Stimulated activated CD8-positive, alpha-beta memory T cell treated with anti-CD3 and anti-CD28 coated beads, Interleukin-4, amount 100 ng/mL, for 4 hours (primary cell): ENCODE measurements at places on chromosomes 4 and X.

- no peak for DNase-seq
Measured at GRCh38 chrX:72604112-72604511, 31.5 kb upstream of the HDAC8 start.

DNA sequence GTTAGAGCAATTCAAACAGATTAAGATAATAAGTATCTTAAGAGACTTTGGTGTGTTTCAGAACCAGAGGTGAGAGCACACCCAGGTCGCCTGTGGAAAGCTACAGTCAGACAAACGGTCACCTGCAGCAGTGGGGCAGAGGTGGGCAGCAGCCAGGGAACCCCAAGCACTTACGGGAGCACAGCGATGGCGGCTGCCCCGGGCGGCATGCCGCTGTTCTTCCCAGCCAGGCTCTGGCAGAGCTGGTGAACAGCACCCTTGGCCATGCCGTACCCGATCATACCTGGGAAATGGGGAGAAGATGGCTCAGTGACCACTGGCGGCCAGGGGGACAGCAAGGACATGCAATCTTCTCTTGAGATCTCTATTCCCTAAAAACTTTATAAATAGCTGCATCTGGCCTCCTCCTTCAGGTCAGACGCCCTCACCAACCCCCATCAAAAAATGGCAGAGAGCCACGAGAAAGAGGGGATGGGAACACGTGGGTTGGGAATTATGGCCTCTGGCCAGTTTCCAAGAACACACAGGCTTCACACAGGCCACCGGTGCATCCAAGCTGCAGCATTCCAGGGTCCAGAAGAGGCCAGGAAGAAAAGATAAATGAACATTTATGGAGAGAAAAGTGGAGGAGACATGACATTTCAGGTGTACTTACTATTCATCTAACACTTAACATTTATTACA, 19.7 kb downstream of the QDPR start:
- no peak for DNase-seq

DNA sequence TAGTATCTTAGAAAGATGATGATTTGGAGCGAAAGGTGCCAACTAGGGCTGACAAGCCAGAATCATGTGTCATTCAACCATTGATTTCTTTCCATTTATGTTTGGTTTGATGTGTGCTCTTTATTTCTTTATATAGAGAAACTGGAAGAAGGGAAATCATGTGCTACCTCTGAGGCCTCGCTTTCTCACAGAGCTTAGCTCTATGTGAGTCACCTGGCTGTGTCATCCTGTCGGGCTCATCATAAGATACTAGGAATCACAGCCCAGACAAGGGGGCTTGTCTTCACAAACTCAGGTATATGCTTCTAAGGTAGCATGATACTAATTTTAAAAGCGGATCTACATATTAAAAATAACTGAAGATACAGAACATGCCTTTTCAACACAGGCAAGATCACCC, 81.7 kb upstream of the GPM6B start:
- no peak for DNase-seq

DNA sequence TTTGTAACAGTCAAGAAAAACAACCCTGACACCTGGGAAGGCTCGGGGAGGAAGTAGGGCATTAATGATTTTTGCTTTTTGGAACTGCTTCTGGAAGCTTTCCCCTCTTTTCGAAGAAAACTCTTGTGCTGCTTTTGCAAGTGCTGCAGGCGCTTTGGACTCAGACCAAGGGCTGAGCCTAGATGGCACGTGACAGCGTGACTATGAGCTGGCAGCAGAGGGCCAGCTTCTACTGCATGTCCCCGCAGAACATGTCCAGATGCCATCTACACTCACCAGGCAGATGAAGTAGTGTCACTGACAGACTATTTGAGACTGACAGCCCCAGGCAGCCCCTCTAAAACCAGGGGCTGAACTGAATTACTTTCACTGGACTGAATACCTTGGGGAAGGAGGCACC, 6.2 kb downstream of the NR0B1 start:
- no peak for DNase-seq

DNA sequence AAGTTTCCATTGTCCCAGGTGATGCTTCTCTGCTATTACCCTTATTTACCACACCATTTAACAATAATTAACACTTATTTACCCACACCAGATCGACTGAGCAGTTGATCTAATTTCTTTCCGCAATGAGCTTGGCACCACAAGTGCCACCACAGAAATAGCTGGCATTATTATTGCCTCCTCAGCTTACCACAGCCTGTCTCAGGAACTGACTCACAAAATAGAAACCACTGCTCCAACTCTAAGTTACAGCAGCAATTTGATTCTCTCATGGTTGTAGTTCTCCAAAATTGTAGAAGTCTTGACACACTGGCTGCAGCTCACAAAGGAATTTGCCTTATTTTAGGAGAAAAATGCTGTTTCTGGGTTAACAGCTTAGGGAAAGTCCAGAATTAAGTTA, 22.5 kb downstream of the ZNF721 start:
- DNase-seq, result no peak

DNA sequence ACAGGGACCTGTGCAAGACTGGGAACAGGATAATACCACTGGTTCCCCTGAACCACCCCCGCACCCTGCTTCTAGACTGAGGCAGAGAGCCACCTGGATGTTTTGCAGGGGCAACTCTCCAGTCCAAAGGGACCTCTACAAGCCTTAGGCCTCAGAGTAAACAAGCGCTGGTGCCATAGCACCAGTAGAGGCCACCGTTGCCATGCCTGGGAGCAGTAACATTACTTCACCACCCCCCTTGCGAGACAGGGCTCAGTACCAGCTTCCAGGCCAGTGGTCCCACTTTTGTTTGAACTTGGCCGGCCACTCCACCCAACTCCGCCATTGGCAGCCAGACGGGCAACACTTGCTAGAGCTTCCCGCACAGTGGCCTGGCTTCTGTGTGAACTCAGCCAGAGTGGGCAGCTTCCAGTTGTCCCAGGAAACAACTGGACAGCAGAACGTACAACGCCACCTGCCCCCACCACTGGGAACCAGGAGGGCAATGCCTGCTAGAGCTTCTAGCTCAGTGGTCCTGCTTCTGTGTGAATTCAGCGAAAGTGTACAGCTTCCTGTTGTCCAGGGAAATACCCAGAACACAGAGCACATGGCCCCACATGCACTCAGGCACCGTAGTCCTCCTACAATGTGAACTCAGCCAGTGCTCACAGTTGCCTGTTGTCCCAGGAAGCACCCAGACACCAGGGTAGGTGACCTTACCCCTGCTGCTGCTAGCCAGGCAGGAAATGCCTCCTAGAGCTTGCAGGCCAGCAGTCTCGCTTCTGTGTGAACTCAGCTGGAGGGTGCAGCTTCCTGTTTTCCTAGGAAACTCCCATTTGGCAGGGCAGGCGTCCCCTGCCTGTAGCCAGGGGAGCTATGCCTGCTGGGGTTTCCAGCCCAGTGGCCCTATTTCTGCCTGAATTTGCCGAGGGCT, 39.9 kb upstream of the PCDH19 start:
- no peak for DNase-seq

DNA sequence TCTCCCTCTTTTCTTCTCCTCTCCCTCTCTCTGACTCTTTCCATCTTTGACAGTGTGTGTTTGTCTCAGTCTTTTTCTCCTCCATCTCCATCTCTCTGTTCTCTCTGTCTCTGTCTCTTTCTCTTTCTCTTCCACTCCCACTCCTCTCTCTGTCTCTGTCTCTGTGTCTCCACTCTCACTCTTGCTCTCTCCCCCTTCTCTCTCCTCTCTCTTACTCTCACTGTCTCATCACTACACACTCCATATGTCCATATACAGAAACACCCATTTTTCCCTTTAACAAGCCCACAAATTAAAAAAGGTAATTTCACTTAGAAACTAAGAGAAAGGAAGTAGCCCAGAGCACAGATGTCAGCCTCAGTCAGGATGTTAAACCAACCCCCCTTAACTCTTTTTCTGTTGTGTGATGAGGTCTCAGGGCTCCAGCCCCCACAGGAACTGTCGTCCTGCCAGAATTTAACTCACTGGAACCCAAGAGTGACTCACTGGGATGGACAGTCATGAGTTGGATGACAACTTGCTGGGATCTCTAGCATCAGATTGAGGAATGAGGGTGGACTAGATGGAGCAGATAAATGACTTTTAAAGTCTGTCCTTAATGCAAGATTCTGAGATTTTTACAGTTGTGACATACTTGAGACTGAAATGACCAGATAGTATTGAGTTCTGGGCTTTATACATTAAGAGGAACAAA, 27.5 kb downstream of the OTUD6A start:
- DNase-seq, result no peak

DNA sequence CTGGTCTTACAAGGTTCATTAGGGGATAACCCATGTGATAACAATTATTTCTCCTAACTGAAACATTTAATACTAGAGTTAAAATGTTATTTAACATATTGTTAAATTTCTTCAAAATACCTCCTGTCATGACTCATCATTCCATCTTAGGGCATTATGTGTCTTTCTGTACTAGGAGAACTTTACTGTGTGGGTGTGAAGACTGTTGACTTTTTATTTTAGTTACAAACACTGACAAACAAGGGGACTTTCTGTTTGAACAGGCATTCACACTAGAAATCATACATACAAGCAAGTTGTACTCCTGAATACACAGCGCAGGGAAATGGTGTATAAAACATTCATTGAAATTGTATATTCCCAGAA, 175.9 kb downstream of the FBXW7 start:
- DNase-seq, result no peak

DNA sequence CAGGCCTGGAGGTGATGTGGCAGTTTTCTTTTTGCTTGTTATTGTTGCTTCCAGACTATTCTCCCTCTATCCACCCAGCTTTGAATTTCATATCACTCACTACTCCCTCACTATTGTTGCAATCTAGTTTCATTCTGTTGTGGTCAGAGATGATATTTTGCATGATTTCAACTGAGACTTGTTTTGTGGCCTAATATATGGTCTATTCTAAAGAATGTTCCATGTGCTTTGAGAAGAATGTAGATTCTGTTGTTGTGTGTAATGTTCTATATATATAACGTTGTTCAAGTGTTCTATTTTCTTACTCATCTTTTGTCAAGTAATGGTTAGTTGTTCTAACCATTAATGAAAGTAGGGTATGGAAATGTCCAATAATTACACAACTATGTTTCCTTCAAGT, 59.0 kb downstream of the THOC2 start:
- no peak for DNase-seq

GRCh38 chrX:114075073-114075673, 508.7 kb upstream of the HTR2C start:
- no peak for DNase-seq

- DNase-seq, result no peak
Measured at GRCh38 chrX:81202943-81203342, 1.0 kb downstream of the SH3BGRL start.

- DNase-seq, result no peak
Measured at GRCh38 chrX:38939067-38939466, 137.8 kb downstream of the MID1IP1 start.

DNA sequence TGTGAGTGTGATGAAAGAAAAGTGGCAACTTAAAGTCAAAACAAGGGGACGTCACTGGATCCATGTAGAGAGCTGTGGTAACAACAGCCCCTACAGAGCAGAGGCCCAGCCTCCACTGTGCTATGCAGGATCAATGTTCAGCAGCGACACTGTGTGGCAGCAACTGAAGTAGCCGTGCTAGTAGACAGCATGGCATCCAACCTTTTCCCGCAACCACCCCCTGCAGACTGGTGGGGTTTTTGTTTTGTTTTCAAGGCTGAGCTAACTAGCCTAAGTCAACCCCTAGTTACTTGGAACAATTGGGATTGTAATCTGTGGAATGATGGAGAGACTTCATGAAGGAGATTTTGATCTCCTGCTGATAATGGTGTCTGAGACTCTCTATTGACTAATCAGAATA, 44.4 kb upstream of the PPARGC1A start:
- no peak for DNase-seq

DNA sequence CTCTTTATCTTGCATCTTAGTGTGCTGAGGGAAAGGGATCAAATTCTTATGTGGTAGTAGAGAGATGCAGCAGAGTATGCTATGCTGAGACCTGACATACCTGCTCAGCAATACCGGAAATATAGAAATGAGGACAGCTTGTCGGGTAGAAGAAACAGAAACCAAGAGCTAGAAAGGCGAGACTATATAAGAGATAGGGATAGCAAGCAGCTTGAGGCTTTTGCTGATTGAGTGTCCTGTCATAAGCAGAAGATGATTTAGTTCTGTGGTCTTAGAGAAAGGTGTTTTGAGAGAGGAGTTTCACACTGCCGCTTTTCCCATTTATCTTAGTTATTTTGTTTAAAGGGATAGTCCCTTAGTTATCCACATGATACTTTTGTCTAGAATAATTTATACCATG, 31.7 kb downstream of the USP9X start:
- DNase-seq, result no peak

DNA sequence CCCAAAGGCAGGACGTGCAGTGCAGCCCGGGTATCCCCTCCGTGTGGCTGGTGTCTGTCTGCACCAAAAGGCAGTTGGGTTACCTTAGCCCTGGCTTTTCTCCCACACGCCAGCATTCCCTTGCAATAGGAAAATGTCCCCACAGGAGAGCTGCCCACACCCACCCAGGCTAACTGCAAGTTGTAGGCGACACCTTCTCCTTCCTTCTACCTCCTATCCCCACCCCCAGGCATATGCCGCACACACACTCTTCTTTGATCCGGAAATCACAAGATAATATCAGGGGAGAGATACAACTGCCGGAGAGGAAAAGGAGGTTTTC, 444 bp upstream of the APBB2 start:
- DNase-seq, result no peak

- no peak for DNase-seq
Measured at GRCh38 chrX:11968991-11969390, 169.3 kb upstream of the FRMPD4 start.

DNA sequence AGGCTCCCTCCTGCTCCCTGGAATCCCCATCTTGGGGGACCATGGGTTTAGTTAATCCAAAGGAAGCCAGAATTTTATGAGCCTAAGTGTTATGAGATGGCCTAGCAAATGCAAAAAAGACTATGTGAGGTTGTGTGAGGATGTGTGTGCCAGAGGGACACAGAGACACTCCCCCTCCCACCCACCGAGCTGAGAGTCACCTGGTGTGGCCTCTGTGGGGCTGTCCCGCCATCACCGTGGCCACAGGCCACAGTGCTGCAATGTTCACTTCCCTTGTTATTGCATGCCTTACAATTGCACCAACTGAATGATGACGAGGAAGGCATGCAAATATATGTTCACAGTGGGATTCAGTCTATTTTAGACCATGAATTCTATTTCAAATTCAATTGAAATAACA, 601 bp upstream of the FGFBP2 start:
- DNase-seq, result no peak

DNA sequence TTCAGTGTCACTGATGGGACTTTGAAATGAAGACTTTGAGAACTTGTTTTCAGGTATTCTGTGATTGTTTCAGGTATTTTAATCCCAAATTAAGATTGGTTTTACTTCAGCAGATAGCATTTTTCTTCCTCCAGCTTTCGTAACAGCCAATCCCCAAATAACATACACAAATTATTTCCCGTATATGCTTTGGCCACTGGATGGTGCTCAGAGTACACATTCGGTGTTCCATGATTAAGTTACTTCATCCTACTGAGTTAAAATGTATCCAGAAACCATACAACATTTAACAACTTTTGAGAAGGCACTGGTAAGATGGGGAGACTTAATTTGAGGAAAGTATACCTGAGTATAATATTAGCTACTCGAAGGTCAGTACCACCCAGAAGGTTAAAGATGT, 233.4 kb upstream of the FAM47A start:
- no peak for DNase-seq

- no peak for DNase-seq
Measured at GRCh38 chrX:9339603-9340491, 125.0 kb upstream of the TBL1X start.

- DNase-seq, result no peak
Measured at GRCh38 chr4:136841526-136841925, 690.8 kb downstream of the PCDH18 start.
